DMS79 (cell line): ENCODE measurements at places on chromosomes 5 and 9.

DNA sequence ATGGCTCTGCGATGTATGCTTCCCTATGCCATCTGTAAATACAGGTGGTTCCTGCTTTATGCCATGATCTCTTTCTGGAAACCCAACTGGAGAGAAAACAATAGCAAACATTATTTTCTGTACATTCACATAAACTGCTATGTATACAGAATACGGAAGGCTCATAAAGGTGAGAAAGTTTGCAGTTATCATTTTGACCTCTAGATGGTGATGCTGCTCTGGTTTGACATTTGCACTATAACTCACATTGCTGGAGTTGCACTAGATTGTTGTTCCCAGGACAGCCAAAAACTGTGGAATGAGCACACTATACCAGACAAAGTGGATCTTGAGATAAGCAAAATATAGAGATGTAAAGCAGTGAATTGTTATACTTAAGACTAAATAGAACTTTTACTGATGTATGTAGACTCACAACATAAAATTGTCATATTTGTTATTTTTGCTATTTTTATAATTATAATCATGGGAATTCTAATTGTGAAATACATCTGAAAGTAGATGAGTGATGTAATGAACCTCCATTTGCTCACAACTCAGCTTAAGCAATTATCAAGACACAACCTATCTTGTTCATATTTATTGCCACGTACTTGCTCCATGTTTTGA lies 246.5 kb downstream of the PTPRD start:
- DNase-seq = no peak

GRCh38 chr9:70392189-70392588 lies 22.3 kb downstream of the KLF9 start:
- DNase-seq = no peak

DNA sequence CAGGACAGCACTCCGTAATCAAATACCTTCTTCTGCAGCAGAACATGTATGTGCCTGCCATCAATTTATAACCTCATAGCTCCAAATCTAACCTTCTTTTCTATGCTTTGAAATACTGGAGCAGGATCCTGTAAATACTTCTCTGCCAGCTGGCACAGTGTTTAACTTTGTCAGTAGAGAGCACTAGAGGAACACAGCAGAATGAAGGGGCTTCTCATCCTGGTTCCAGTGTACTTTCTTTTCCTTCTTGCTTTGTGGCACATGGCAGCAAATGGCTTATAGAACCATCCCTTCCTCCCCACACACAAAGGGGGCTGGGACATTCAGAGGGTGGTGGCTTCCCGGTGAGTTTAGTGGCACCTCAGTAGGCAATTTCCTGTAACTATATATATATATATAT lies 3.8 kb upstream of the FBXW11 start:
- DNase-seq = peak; percentile 8

DNA sequence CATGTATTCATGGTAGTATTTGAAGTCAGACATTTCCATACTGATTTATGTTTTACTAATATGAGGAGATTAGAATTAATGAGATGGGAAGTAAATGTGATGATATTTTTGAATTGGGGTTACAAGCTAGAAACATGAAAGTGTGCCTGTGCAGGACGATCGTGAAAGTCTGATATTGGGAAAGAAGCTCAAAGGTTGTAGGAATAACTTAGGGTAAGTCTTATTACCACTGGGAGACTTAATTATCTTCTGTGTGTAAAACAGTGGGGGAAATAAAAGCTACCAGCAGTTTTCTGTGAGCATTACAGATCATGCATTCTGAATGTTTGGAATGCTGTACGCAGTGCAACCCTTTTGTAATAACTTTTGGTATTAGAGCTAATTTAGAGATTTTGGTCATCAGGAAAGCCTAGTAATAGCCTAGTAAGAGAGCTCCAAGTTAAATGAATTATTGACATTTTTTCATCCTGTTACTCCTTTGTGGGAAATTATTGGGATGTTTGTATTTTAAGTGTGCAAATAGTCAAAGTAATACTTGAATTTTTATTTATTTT lies 153.9 kb downstream of the PCSK5 start:
- no peak for DNase-seq

- DNase-seq = no peak
Observed at GRCh38 chr5:176748967-176749935, 61.1 kb upstream of the UNC5A start.

DNA sequence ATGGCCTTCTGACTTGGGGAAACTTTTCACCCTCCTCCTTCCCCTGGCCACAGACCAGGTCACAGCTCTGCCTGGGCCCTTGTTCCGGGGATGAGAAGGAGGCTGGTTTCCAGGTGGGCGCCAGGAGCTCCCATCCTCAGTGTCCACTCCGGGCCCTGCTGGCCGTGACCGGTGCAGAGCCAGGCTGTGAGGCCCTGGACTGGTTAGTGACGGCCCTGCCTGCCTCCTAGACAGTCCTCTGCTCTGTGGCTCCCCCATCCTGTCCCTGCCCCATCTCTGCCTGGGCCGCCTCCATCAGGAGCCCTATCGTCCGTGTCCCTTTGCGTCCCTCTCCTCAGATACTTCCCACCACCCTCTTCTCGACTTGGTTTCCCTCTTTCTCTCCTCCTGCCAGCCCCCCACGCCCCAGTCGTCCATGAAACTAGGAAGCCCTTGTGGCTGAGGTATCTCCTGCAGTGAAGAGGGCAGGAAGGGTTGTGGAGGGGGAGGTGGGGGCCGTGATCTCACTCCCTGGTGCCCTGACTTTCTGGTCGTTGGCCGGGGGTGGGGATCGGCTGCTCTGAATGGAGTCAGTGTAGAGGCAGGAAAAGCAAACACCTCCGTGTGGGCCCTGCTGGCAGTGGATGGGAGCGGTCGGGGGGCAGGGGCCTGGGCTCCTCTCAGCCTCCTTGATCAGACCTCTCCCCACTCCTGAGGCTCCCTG lies 15.4 kb upstream of the CERCAM start:
- no peak for DNase-seq

- DNase-seq = no peak
Observed at GRCh38 chr5:97071101-97071500, 71.3 kb downstream of the LIX1 start.

DNA sequence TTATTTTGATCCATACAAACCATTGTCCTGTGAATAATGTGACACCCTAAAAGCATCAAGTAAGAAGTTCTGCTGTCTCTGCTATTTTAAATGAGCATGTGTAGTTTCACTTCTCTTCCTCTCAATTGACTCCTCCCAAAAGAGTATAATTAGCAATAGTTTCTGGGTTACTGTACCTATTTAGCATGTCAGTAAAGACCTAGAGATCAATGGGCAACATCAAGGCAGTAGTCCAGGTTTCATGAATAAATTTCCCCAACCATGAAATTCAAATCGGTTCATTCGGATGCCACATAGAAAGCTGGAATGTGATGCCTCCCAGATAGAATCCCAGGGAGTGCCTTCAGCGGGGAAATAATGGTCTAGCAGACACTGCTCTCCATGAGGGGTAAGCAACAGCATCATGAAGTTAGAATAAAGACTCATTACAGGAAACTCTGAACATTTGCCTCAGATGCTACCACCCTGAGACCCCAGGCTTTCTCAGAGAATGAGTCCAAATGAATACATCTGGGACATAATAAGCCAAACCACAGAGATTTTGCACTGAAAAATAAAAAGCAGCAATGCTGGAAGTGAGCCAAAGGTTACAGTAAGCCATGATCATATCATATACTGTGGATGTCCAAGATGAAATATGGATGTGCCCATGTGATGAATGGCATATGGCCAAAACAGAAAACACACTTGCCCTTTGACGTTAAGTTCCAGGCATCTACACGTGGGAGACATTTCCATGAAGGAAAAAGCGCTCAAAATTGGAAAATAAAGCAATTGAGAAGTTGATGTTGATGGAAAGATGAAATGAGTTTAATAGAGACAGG lies 1107.0 kb upstream of the SEMA6A start:
- DNase-seq = no peak

- DNase-seq = no peak
Observed at GRCh38 chr5:59666440-59667068, 227.0 kb downstream of the PDE4D start.

- no peak for DNase-seq
Observed at GRCh38 chr5:118863345-118863744, 125.0 kb downstream of the DTWD2 start.
